ENCODE measurements at places on chromosomes 7 and 10. TPM values are rescaled to one million over a fixed set of nuclear protein-coding genes. Genes with fewer than 3 reads are reported as not detected.

The MSMB gene
- total RNA-seq = not detected

The CUL2 gene
- 41.6 TPM for total RNA-seq

The MYPN gene
- not detected for total RNA-seq

The LIPM gene
- total RNA-seq = not detected

The STEAP4 gene
- 0.11 TPM for total RNA-seq

The HELLS gene
- total RNA-seq = 40.8 TPM

The CACNB2 gene
- not detected for total RNA-seq

The PKD2L1 gene
- not detected for total RNA-seq

The NACAD gene
- total RNA-seq = 0.02 TPM

The TWNK gene
- 19.2 TPM for total RNA-seq

The STYXL1 gene
- 50.0 TPM for total RNA-seq

The RNF148 gene
- not detected for total RNA-seq

The VSTM4 gene
- 4.5 TPM for total RNA-seq

The TLX1 gene
- total RNA-seq = 0.33 TPM

The AKR1C3 gene
- 9.8 TPM for total RNA-seq

The EMX2 gene
- total RNA-seq = not detected

The FIGNL1 gene
- 25.8 TPM for total RNA-seq

The ELAPOR2 gene
- total RNA-seq = 36.3 TPM

The ELFN1 gene
- total RNA-seq = 0.45 TPM

The ARHGEF35 gene
- total RNA-seq = 0.22 TPM

The UCN3 gene
- not detected for total RNA-seq

The IL6 gene
- 0.94 TPM for total RNA-seq

The CDNF gene
- 0.85 TPM for total RNA-seq

The ABCB8 gene
- total RNA-seq = 106 TPM

The HOXA10 gene
- not detected for total RNA-seq

The FAM25G gene
- total RNA-seq = not detected

The LLCFC1 gene
- not detected for total RNA-seq

The PPP1R3A gene
- total RNA-seq = 0.07 TPM

The PARP12 gene
- total RNA-seq = 23.3 TPM

The OR13A1 gene
- 0.13 TPM for total RNA-seq

The PAPOLB gene
- 0.25 TPM for total RNA-seq

The GPR26 gene
- not detected for total RNA-seq

The GRM3 gene
- total RNA-seq = not detected

The CPA4 gene
- not detected for total RNA-seq

The AIFM2 gene
- 11.4 TPM for total RNA-seq

The WAC gene
- total RNA-seq = 79.9 TPM

The RAPGEF5 gene
- 1.8 TPM for total RNA-seq

The ADD3 gene
- total RNA-seq = 31.7 TPM

The PSMA2 gene
- 184 TPM for total RNA-seq

The OR6V1 gene
- total RNA-seq = not detected

The ACTR3C gene
- total RNA-seq = 10.0 TPM
